ENCODE measurements at places on chromosomes 2 and 18.

DNA sequence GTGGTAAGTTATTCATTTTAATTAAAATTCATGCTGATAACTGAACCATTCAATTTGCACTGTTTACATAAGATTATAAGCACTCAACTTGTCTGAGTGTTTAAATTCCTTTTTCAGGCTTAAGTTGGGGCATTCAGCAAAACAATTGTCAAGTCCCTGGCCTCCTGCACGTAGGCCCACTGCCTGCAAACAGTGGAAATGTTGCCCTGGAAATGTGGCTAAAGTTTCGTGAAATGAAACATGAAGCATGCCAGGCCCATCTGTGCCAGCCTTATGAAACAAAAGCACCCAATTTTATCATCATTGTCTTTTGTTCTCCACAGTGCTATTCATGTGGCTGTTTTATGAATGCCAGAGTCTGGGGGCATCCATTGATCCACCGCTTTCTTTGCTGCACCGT lies 163.7 kb downstream of the PTGR3 start:
- DNase-seq = no peak

DNA sequence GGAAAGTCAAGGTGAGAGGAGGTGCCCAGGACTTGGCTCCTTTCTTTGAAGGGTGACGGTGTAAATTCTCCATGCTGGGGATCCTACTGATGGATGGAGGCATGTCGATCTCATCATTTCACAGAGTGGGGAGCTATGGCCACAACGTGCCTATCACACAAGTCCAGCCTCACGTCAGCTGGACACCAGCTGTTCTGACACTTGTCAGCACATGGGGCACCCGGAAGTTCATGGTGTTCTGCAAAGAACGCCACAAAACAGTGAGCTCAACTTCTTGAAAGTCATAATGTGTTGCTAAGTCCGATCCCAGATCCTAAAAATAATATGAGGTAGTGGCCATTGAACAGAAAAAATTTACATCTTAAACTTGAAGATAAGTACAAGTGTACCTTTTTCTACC lies 12.3 kb downstream of the PAX8 start:
- DNase-seq = no peak

DNA sequence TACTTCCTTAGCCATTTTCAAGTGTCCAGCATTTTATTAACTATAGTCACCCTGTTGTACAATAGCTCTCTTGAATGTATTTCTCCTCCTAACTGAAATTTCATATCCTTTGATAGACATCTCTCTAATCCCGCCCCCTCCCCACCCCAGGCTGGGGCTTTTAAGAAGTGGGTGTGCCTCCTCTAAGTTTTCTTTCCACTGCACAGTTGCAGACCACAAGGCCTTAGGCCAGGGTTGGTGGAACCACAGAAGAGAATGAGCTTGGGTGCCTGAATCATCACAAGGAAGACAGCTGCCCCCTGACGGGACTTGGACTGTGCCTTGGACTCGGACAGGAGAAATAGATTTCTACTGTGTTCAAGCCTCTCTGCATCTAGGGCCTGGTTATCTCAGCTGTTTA lies 193.4 kb downstream of the HAUS1 start:
- no peak for DNase-seq

DNA sequence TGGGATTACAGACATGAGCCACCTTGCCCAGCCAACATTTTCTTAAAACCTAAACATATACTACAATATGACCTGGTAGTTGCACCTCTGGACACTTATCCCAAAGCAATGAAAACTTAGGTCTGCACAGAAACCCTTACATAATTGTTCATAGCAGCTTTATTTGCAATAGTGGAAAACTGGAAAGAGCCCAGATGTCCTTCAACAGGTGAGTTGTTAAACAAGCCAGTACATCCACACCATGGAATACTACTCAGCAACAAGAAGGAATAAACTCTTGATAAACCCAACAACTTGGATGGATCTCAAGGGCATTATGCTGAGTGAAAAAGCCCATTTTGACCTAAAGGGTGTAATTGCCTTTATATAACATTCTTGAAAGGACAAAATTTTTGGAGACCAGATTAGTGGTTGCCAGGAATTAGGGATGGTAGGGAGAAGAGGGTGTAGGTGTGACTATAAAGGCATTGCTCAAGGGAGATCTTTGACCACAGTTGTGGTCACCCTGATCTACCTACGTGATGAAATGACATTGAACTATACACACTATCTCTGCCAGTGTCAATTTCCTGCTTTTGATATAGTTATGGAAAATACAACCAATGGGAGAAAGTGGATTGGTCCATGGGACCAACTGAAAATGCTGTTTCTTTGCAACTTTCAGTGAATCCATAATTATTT lies 11.9 kb upstream of the AMMECR1L start:
- no peak for DNase-seq

GRCh38 chr18:3816610-3817363 lies 366.8 kb downstream of the TGIF1 start:
- DNase-seq = peak; percentile 65

- no peak for DNase-seq
These were observed 22.8 kb downstream of the NFE2L2 start for GRCh38 chr2:177241711-177242120.

DNA sequence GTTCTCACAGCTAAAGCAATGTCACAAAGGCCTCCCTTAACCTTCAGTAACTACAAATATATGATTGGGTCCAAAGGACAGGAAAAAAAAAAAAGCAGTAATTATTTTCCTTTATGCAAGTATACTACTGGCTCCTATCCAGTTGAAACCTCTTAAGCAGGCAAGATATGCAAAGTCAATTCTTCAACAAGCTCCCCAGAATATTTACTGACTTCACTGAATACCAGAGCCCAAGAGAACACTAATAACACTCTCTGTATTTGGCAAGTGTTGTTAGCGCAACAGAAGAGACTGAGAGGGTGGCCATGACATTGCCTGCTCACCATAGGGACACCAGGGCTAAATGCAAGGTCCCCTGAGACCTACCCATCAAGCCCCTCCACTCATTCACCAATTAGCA lies 74.5 kb downstream of the AP1S3 start:
- DNase-seq = peak; percentile 33

- DNase-seq = no peak
These were observed 417.1 kb upstream of the SALL3 start for GRCh38 chr18:78562531-78562961.

DNA sequence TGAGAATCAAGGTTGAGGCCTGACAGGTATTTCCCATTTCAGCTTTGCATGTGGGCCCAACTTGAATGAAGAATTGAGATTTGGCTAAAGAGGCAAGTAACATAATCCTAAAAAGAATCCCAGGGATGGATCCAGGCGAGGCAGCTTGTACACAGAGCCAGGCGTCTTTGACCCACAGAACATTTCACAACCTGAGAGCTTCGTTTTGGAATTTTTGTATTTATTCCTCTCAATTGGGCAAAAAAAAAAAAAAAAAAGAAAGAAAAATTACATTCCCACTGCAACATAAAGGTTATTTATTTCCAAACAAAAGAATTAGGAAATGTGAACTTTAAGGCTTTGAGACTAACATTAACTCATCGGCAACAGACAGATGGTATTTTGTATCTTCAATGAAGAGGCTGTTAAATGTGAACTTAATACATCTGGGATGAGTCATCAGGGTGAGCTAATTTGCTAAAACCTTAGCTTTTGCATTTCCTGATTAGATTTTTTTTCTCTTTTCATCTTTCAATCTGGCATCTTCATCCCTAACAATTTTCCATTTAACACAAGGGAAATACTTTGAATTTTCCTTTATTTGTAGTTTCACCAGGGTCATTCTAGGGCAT lies 478.5 kb upstream of the TNP1 start:
- DNase-seq = no peak

GRCh38 chr2:171794918-171795317 lies 99.1 kb downstream of the SLC25A12 start:
- DNase-seq = no peak

- DNase-seq = no peak
These were observed 44.9 kb upstream of the ALK start for GRCh38 chr2:29966266-29966665.

- no peak for DNase-seq
These were observed 4.4 kb downstream of the XRCC5 start for GRCh38 chr2:216113572-216113971.

GRCh38 chr2:74181739-74182138 lies 3.1 kb upstream of the MOB1A start:
- no peak for DNase-seq

GRCh38 chr2:237889811-237890210 lies 30.4 kb downstream of the RAMP1 start:
- no peak for DNase-seq

GRCh38 chr2:231710799-231711676 lies 2.7 kb downstream of the PTMA start:
- peak; percentile 55 for DNase-seq

- DNase-seq = no peak
These were observed 365.3 kb downstream of the SATB2 start for GRCh38 chr2:199092419-199092818.

DNA sequence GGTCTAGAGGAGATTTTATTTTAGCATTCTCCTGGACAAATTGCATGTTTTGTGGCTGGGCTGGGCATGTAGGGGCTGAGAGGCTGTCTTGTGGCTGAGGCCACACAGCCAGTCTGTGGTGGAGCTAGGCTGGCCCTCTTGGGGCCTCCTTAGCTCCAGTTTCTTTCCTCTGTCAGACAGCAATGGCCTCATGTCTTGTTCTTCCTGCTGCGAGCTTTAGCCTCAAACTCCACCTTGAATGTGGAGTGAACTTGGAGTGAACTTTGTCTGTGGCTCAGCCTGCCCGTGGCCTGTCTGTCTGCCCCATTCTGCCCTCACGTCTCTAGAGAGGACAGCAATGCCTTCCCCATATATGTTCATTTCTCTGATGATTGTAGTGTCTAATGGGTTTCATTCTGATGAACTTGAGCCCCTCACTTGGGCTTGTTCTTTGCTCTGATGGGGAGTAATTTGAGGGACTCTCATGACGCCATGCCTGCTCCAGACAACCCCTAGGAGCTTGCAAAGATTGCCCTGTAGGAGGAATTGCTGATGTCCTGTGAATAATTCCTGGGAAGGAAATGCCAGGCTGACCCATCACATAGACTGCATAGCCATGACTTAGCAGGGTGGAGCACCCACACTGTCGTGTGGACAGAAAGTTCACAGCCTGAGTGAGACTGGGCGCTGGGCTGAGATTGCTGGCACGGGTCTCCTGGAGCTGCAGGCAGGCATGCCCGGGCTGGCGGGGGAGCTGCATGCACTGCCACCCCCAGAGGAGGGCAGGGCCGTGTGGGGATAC lies 42.6 kb downstream of the ASAP2 start:
- no peak for DNase-seq

DNA sequence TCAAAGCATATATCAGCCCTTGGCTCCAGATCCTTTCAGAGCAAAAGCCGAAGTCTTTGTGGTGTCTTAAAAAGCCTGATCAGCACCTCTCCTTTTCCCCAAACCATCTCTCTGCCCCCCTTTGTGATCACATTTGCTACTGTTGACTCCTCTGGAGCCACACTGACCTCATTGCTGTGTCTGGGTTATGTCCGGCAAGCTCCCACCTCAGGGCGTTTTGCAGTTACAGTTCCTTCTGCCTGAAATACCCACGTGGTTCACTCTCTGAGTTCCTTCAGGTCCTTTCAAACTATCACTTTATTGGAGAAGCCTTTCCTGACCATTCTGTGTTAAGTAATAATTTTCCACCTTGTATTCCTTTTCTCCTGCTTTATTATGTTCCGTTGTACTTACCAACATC lies 11.8 kb downstream of the C2orf69 start:
- DNase-seq = peak; percentile 9

- no peak for DNase-seq
These were observed 182.1 kb downstream of the AFF3 start for GRCh38 chr2:99960291-99960690.

DNA sequence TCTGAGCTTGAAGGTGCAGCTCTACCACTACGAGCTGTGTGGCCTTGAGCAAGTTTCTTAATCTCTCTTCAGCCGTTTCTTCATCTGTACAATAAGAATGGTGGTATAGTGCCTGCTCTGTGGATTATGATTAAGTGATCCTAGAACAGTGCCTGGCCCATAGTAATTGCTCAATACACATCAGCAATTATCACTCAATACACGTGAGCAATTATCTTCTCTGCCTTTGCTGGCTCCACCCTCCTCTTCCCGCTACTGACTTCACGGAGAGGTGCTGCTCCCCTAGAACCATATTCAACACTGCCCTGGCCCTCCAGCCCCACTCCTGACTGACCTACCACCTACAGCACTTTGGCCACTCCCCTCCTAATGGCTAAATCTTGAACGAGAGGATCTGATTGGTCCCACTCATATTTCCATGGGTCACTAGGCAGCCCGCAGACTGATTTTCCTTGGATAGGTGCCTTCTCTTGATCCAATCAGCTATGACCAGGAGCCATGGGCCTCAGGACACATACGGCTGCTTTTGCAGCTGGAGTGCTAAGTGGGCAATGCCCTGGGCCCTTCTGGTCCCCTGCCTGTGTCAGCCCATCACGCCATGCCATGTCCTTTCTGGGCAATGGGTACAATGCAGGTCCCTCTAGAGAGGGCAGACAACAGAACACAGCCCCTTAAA lies 77.5 kb downstream of the STPG4 start:
- no peak for DNase-seq

GRCh38 chr2:42050703-42051542 lies 3.1 kb downstream of the PKDCC start:
- DNase-seq = peak; percentile 65

DNA sequence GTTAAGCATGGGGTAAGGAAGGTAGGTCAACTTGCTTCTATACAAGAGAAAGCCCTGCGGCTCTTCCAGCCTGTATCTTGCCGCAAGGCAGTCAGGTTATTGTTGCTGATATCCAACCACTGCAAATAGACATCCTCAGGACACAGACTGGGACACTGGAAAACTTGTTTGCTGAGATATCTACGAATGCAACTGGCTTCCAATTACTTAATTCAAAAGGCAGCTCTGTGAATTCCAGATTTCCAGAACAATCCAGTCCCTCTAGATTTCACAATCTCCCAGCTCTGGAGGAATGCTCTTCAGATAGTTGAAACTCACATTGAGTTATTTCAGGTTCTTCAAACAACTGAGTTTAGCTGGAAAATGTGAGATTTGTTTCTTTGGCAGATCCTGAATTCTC lies 34.6 kb upstream of the SP9 start:
- DNase-seq = peak; percentile 18

DNA sequence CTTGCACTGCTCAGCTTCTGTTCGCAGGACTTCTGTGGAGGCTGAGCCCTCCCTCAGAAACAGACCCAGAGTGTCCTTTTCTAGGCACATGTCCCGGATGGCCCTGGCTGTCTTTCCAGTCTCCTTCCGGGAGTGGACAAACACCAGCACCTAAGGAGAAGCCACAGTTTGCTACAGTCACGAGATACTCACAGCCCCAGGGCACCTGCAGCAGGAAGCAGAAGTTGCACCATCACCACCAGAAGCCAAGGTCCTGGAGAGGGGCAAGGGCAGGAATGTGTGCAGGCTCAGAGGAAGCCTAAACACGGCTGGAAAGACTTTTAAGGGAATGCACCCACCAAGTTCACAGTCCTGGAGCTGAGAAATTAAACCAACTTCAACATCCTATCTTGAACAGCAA lies 13.6 kb downstream of the SNRNP200 start:
- DNase-seq = no peak

Measured in hepatocyte (in vitro differentiated cells).